Neural crest cell (in vitro differentiated cells): ENCODE measurements at places on chromosomes 4 and X.

- no peak for DNase-seq
These were observed 43.4 kb upstream of the SEC24B start for GRCh38 chr4:109390115-109390768.

- peak; percentile 25 for DNase-seq
These were observed 112.7 kb downstream of the DHX15 start for GRCh38 chr4:24471486-24472160.

DNA sequence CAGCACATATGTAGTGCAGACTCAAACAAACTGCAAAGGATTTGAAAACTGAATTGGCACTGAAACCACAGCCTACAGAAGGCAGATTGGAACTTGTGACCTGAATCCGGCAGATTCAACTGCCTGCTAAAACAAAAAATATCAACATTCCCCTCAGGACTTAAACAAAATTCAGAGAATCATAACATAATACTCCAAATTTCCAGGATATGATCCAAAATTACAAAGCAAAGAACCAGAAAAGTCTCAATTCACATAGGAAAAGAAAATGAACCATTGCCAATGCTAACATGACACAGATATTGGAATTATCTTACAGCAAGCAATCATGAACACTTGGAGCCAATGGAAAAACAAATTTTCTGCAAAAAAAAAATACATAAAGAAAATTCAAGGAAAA, 250.4 kb downstream of the PRDM5 start:
- DNase-seq: no peak

DNA sequence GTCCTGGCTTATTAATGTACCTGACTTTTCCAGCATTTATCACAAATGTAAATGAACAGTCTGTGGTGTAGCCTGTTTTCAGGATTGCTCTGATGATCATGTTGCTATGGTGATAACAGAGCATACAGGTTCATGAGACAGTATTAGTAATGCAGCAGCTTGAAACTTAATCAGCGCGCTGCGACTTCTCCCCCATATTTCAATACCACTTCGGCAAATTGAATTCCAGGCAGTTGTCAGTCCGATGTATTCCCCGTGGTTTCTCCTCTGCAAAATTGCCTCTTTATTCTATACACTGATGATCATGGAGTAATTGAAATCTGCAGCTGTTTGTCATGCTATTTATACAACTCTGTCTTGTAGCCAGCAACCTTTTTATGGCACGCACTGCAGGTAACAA, 239.3 kb downstream of the C4orf33 start:
- no peak for DNase-seq

DNA sequence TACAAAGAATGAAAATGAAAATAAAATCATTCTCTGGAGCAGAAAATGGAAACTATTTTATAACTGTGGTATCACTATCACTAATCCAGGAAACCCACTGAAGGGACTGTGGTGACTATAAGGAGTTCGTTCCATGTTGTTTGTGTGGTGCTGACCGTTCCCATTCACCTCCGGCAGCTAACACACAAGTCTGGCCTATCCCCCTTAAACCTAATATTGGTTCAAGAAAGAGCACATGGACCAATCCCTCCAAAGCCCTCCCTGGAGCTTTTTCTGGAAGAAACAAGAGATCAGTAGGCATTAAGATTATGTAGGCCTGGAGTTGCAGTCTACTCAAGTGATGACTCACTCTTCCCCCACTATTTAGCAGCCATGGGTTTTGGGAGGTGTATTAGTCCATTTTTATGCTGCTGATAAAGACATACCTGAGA, 25.9 kb upstream of the FAM241A start:
- DNase-seq: no peak

GRCh38 chr4:80005863-80006262, 67.2 kb downstream of the ANTXR2 start:
- DNase-seq: no peak

DNA sequence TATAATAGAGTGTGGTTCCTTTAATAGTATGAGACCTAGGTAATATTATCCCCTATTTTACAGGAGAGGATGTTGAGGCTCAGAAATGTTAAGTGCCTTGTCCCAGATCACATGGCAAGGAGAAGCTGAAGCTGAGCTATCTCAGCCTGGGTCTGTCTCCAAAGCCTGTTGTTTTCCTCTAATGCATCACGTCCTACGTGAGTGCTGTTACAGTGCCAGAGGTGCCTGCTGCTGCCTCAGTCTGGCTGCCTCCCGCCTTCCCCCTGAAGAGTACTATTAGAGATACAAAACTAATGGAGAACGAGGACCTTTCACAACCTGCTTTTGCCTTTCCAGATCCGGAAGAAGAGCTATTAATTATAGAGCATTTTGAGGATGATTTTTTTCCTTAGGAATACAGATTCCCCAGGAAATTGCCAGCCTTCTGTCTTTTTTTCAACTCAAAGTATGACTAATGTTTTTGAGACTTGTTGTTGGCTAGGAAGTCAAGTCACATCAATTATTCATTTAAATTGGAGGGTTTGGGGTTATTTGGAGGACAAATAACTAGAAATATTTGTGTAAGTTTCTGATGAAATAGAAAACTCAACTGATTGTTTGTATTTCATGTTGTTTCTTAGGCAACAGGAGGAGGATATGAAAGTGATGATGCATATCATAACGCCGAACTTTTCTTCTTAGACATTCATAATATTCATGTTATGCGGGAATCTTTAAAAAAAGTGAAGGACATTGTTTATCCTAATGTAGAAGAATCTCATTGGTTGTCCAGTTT, 43.9 kb upstream of the MTMR1 start:
- DNase-seq: no peak

DNA sequence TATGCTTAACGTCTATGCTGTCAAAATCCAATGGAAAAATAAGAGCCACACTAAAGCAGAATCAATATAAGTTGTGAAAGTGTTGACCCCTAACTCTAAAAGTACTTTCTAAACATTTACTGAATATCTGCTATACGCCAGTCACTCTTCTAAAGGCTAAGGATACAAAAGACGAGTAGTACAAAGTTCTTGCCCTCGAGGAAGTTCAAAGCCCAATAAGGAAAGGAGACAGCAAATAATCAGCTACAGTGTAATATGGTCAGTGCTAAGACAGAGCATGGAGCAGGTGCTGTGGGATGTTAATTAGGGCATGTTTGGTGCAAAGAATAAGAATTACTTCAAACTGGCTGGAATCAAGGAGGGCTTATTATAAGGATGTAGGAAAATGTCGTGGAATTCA, 31.6 kb upstream of the TMEM150C start:
- no peak for DNase-seq

GRCh38 chr4:38654273-38654672, 9.7 kb upstream of the KLF3 start:
- no peak for DNase-seq

- DNase-seq: no peak
These were observed 99.1 kb upstream of the AFAP1 start for GRCh38 chr4:8038719-8039251.

GRCh38 chr4:95510877-95511276, 37.9 kb downstream of the UNC5C start:
- DNase-seq: no peak

GRCh38 chrX:41442824-41443550, 4.2 kb upstream of the NYX start:
- DNase-seq: no peak

- DNase-seq: peak; percentile 27
These were observed 645 bp downstream of the APLN start for GRCh38 chrX:129653971-129654651.

GRCh38 chr4:145623831-145624230, 4.6 kb downstream of the MMAA start:
- DNase-seq: no peak

DNA sequence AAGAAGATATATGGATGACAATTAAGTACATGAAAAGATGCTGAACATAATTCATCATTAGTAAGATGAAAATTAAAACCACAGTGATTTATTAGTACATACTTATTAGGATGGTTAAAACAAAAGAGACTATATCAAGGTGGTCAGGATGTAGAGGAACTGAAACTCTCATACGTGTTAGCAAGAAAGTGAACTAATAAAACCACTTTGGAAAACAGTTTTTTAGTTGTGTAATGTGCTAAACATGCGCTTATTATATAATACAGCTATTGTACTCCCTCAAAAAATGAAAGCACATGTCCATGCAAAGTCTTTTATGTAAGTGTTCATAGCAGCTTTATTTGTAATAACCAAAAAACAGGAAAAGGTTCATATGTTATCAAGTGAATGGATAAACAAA, 89.9 kb upstream of the KCTD8 start:
- no peak for DNase-seq

DNA sequence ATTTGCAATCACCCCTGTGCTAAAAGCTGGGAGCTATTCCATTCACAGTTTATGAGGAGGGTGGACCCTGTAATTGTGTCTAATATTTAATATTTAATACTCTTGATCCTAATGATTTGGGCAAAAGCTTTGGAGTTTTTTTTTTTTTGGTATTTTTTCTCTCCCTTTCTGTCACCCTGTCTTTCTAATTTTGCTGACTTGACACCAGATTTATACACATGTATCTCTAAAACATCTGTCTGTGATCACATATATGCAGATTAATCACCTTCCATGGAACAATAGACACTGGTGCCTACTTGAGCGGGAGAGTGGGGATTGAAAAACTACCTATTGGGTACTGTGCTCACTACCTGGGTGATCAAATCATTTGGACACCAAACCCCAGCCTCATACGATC, 18.7 kb upstream of the ANTXR2 start:
- no peak for DNase-seq

DNA sequence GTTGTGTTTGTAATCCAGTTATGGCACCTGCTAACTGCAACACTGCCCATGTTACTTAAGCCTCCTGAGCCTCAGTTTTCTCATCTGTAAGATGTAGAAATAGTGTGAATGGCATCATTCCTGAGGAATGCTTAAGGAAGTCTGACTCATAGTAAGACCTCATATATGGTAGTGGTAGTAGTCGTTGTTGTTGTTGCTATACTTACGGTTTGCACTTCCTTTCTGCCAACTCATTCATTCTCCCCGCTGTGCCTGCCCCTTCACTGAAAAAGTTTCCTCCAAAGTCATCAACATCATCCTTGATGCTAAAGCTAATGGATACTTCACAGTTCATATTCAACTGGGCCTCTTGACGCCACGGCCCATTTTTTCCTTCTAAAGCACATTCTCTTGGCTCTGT, 54.2 kb upstream of the SPANXN3 start:
- no peak for DNase-seq
